ENCODE measurements at places on chromosomes 2 and 18.

GRCh38 chr2:197453914-197454398 is 604 bp downstream of the COQ10B start:
- DNase-seq: no peak

DNA sequence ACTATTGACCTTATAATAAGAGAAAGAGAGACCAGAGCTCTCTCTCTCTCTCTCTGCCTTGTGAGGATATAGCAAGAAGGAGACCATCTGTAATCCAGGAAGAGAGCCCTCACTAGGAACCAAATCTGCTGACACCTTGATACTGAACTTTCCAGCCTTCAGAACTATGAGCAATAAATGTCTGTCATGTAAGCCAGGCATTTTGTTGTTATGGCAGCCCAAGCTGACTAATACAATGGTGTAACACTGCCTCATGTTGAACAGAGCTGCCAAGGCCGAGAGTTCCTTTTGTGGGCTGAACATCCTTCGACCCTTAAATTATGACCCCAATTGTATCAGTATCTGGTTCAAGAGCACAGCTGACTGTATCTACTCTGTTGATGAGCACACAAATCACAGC is 108.0 kb downstream of the LRRC30 start:
- no peak for DNase-seq

DNA sequence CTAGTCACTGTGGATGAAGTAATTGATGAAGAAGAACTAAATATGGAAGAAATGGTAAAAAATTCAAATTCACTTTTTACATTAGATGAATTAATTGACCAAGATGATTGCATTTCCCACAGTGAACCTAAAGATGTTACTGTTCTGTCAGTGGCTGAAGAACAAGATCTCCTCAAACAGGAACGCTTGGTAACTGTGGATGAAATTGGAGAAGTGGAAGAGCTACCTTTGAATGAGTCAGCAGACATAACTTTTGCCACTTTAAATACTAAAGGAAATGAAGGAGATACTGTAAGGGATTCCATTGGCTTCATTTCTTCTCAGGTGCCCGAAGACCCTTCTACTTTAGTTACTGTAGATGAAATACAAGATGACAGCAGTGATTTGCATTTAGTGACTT is 26.6 kb upstream of the DYSF start:
- no peak for DNase-seq

DNA sequence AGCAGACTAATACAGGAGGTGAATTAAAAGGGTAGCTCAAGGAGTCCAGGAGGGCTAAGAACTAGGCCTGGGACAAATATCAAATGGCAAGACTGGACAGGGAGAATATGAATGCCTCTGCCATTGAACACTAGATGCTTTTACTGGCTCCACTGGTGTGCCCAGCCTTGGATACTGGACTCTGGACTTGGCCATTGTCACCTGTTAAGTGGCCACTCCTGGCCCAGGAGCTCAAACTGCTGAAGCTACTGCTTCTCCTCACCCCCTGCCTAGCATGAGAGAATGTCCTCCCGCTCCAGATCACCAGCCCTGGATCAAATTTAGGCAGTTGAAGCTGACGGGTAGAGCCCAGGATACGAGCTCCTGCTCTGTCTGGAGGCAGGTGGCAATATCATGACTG is 170.8 kb downstream of the DDX1 start:
- no peak for DNase-seq

DNA sequence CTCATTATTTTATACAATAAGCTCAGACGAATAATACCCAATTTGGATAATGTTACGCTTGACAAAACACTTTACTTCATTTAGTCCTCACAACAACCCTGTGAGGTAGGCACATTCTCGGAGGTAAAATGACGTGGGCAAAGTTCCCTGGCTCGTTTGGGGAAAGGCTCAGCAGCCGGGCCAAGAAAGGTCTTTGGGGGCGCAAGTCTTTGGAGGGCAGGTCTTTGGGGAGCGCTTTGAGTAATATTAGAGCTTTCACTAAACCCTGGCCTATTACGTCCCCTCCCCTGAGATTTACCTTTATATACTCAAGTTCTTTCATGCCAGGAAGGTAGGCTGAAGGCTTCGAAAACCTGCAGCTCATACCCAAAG is 427 bp downstream of the RBKS start:
- DNase-seq: peak; percentile 7

- peak; percentile 11 for DNase-seq
Observed at GRCh38 chr2:237581751-237582746, 8.5 kb downstream of the RAB17 start.

DNA sequence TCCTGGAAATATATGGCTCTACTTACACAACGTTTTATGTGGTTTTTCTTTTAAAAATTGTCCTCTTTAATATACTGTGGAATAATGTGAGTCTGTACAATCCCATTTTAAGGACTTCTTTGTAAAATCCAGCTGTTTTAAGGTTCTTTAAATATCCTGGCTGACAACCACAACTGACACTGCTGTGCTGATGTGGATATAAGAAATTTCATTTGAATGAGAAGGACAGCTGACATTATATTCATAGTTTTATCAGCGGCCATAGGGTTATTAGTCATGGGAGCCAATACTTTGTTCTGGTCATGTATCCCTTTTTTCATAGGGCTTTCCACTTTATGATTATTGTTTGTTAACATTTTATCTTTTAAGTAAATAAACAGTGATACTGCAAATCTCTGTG is 169.5 kb downstream of the CAMKMT start:
- DNase-seq: no peak

DNA sequence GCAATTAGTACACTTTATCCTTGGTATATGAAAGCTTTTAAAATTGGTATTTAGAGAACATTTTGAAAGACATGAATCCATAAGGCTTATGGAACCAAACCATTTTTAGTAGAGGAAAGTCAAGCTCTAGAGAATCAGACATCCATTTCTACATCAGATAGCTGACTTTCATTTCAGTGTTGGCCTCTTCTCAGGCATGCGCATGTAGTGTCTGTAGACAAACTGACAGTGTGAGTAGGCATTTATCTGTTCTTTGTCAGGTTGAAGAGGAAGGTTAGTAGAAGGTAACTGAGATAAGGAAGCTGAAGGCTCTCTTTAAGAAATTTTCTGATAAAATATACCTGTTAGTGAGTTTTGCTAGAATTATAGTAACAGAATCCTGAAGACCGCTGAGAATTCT is 221.9 kb upstream of the SIX3 start:
- DNase-seq: no peak

DNA sequence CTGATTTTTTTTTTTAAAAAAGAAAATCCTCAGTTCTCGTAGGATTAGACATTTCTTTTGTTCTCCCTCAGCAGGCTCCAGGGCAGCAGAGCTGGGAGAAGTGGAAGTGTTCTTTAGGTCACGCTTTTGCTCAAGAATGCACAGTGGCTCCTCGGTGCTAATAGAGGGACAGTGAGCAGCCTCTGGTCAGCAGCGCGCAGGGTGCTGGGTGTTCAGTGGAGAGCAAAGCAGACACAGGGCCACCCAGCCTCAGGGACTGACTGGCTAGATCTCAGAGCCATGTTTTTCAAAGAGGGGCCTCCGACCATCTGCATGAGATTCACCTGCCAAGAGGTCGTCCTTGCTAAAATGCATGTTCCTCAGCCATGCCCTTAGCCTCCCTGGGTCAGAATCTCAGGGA is 218.8 kb downstream of the HAUS1 start:
- DNase-seq: no peak

DNA sequence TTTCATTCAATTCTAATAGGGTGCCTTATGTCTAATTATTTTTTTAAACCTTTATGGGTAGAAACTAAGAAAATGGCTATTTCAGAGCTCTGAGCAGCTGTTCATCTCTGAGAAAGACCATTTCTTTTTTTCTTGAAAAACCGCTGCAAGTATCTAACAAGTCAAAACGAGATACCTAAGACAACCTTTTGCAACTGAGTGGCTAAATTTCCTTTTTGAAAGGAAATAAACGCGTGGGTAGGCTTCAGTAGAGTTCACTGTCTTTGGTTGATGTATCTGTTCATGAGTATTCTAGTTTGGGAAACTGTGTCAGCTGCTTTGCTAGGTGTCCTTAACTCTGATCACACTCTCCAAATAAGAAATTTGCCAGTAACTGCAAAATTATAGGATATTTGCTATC is 104.3 kb upstream of the LINC00305 start:
- no peak for DNase-seq

DNA sequence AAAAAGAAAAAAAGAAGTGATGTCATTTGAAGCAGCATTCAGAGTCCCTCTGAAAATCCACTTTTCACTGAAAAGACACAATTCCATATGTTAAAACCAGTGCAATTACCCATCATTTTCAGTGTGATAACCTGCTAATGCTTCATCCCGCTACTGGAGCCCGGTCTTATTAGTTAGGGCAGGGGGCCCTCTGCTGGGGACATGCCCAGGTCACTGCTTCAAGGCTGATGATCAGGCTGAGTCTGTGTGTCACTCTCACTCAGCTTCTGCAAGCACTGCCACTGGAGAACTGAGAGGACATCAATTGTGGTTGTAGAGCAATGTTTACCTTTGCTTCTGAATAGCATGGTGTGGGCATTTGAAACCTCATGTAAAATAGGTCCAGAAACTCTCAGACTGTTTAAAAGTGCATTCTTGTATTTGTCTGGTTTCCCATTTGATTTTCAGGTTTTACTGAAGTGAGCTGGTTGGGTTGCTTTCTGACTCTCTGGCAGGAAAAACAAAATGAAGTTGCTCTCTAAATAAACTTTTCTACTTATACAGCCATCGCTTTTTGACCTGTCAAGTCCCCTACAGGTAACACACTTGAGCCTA is 49.2 kb upstream of the NXPH2 start:
- DNase-seq: peak; percentile 7

DNA sequence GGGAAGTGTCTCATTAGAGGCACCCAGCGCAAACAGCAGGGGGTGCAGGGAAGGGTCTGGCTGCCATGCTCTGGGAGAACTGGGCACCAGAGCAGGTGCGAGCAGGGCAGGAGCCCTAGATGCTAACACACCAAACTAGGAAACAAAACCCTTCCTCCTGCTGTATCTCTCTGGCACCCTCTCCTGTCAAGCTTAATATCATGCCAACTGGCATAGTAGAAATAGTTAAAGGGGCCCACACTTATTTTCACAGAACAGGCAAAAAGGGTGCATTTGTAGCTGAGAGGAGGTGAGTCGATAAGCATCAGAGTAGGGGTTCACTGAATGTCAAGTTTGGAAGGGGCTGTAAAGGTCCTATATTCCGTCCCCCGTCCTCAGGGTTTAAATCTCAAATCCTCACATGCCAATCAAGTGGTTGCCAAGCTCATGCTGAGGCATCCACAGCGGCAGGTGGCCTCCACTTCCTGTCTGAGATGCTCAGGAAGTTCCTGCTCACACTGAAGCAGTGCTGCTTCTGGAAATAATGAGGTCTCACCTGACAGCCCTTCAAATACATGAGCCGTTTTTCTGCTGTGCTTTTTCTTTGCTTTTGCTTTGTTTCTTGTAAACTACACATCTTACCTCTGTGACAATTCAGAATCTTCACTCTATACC is 14.9 kb upstream of the ACKR3 start:
- DNase-seq: no peak

DNA sequence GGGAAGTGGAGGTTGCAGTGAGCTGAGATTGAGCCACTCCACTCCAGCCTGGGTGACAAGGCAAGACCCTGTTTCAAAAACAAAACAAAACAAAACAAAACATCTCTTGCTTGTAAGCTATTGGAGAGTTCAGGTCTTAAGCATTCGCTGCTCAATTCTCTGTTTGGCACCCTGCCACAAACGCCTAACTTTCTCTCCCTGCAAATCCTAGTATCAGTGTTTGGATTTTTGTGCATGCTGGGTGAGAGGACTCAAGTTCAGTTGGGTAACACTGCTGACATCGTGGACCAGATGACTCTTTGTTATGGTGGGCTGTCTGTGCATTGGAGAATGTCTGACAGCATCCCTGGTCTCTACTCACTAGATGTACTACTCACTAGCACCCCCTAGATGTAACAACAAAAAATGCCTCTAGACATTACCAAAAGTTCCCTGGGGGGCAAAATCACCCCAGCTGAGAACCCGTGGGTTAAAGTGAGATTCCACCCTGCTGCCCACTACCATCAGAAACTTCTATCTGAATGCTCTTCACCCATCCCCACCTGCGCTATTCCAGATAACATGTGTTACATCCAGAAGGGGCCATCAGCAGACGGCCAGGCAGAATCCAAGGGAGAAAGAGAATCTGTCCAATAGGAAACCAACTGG is 50.9 kb downstream of the CACNB4 start:
- no peak for DNase-seq

GRCh38 chr2:48132271-48132625 is 225.9 kb upstream of the FBXO11 start:
- DNase-seq: no peak

- no peak for DNase-seq
Observed at GRCh38 chr2:101125374-101125773, 25.8 kb downstream of the TBC1D8 start.

- DNase-seq: no peak
Observed at GRCh38 chr2:1088940-1089339, 138.3 kb downstream of the SNTG2 start.

- no peak for DNase-seq
Observed at GRCh38 chr2:64404743-64405142, 49.2 kb upstream of the LGALSL start.

GRCh38 chr18:46755315-46756024 is 1.4 kb downstream of the ST8SIA5 start:
- no peak for DNase-seq

DNA sequence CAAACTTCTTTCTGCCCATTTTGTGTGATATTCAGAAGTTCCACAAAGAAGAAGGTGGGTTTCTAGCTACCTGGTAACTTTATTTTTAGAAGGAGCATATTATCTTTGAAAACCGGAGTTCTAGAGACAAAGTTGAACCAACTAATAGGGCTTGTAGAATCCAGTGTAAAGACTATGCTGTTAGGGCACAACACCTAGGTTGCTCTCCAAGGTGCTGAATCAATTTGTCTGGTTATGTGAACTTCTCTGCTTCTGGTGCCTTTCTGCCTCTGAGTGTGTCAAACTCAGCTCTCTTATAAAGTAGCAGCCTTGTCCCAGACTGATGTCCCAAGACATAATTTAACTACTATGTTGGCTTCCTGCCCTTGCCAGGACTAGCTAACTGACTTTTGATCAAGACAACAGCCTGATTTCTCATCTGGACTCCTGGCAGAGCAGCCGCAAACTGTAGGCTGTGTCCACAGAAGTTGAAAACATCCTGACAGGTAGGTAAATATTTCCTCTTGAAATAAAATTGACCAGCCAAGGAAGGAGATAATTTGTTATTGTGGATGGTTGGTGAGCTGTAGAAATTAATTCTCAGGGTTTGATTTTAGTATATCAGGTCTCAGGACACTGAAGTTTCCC is 119.4 kb downstream of the CYRIA start:
- DNase-seq: no peak

DNA sequence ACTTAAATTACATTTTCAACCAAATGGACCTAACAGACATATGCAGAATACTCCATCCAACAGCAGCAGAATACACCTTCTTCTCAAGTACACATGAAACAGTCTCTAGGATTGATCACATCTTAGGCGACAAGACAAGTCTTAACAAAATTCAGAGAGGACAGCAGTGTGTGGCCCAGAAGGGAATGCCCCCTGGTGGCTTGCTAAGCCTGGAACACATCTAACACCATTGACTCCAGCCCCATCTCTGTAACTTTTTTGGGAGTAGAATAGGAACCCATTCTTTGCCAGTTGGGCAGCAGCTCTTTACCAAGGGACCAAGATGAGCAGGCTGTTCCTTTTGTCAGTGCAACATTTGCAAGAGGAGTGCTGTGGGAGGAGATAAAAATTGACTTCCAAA is 249.9 kb downstream of the PLCL1 start:
- DNase-seq: peak; percentile 9

Measured in T follicular helper cell (primary cell).